Adipocyte (in vitro differentiated cells): ENCODE measurements at places on chromosomes 7 and 10.

DNA sequence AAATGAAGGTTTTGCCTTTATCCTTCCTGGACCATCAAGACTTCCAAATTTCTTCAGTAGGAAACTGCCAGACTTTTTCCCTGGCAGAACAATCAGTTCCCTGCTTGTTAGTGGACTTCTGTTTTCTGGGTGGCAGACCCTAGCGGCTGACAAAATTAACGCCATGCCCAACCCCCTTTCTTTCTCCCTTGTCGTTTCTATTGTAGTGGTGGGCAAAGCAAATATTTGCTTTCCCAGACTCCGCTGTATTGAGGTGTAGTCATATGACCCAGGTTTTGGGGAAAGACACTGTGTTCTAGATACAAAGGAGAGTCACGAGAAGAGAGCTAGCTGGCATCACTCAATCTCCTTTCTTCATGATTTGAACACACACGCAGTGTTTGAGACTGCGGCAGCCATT lies 7.7 kb downstream of the PON2 start:
- DNase-seq: no peak

DNA sequence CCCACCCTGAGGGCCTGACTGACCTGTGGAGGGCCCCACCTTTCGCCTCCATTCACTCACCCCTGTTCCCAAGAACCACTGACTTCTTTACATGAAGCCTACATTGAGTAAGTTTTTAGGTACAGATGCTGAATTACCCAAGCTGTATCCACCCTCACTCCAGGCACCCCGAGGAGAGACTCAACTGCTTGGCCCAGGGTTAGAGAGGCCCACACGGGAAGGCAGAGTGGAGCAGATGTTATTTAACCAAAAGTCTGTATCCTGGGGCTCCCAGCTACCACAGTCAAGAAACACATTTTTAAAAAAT lies 213.1 kb upstream of the FRMD4A start:
- no peak for DNase-seq

DNA sequence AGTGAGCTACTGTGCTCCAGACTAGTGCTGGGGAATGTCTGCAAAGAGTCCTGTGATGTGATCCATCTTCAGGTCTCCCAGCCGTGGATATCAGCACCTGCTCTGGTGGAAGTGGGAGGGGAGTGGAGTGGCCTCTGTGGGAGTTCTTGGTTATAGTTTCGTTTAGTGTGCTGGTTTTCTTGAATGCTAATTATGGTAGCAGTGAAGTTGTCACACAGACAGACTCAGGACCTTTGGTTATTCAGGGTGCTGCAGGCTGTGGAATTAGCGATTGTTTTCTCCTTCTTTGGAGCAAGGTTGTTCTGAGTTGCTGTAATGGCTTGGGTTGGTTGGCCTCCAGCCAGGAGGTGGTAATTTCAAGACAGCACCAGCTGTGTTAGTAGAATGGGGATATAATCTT lies 132.7 kb upstream of the HGF start:
- DNase-seq: no peak

DNA sequence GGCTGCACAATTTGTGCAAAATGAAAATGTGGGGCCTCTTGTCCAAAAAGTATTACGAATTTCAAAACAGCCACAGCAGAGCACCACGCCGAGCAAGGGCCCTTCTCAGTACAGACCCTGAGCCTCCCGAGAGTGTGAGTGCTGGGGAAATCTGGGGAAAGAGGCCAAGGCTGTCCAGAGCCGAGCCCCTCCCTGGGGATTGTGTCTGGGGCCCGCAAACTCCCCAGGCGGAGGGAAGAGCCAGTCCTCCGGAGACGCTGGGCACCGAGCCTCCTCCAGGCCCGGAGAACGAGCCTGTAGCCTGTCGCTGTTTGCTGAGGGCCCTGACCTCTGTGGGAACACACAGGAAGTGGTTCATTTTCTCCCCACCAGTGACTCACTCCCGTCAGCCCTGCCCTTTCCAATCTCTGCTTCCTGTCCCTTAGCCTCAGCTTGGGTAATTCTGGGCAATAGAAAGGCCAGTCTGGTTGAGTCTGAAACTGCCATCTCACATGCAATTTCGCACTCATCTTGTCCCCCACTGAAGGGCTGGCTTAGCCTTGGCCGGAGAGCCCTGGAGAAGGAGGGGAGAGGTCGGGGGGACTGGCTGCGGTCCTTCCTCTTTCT lies 19.5 kb upstream of the GNA12 start:
- peak; percentile 95 for DNase-seq

DNA sequence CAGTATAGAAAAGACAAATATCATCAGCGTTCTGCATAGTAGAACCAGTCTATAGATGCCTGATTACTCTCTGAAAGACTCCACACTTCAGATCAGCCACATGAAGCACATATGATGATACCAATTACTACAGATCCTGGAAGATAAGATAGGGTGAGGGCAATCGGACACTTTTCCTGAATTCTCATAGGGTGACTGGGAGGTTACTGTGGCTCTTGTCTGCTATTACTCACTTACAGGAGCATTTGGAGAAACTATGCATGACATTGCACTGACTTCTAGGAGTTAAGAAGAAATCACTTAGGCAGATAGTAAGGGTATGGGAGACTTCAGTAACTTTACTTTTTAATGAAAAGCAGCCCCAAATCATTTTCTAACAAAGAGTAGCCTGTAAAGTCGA lies 1140.9 kb downstream of the XPNPEP1 start:
- no peak for DNase-seq

GRCh38 chr7:121755286-121755685 lies 117.7 kb upstream of the PTPRZ1 start:
- DNase-seq: no peak

DNA sequence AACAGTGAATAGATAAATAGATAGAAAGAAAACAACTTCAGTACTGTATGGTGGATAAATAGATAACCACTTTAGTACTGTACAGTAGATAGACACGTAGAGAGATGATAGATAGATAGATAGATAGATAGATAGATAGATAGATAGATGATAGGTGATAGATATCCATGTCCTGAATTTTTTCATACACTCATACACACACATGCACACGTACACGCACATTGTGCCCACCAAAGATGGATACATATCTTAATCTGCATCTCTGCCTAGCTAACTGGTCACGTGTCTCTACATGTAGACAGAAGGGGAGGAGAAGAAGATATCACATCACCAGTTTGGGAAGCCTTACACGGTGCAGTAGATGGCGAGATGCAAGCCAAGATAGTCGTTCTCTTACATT lies 99.2 kb downstream of the ARID5B start:
- no peak for DNase-seq
